ENCODE measurements at places on chromosomes 3 and 15.

- no peak for DNase-seq
These were observed 19.1 kb upstream of the PLCH1 start for GRCh38 chr3:155763870-155764463.

DNA sequence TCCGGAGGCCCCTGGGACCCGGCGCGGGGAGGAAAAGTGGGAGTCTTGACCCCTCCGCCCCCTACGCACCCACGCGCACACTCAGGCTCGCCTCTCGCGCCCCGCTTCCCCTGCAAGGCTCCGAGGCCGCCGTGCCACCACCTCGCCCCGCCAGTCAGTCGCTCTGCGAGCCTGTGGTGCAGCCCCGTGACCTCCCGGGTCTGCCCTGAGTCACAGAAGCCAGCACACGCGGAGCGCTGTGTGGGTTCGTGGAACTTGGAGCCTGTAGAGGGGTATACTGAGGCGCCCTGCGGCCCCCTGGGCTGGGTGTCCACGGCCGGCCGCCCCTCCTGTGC, 380 bp upstream of the ALS2CL start:
- DNase-seq, result no peak

- no peak for DNase-seq
These were observed 179.5 kb downstream of the ANXA2 start for GRCh38 chr15:60218256-60218655.

DNA sequence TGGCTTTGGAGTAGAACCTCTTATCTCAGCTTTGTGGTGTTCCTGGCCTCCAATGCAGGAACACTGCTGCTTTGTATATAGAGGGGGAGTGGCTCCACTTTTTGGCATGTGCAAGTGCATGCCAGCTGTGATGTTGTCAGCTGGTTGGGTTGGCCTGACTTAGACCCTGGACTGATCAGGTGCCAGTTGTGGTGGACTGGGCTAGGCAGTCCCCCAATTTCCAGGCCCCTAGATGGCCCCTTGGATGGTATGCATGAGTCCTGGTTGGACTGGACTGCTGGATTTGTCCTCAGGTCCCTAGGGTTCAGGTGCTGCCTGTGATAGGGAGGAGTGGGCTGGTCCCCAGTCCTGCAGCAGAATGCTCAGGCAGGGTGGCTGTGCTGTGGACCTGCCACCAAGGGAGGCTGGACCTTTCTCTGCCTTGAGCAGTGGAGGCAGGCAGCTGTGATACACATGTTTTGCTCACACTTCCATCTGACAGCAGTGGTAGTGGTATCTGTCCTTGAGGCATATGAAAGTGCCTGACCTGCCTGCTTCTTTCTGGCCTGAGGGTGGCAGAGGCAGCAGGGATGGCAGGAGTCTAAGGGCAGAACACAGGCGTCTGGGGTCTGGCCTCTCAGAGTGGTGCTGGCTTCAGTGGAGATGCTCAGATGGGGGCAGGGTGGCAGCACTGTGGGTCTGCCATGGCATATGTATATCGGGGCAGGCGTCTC, 74.8 kb downstream of the STXBP5L start:
- no peak for DNase-seq

GRCh38 chr3:171744158-171744741, 66.0 kb downstream of the PLD1 start:
- DNase-seq, result no peak

All from CD4-positive, alpha-beta T cell treated with Interleukin-21 for 1 hour (primary cell).